Adrenal gland (tissue), 19 donors: ENCODE measurements at places on chromosomes 1 and 21.
A peak's percentile ranks its signal among the peaks of the same experiment; 100 is the strongest.

- no peak for DNase-seq
These were observed 139.3 kb downstream of the C1orf94 start for GRCh38 chr1:34315974-34316373.

DNA sequence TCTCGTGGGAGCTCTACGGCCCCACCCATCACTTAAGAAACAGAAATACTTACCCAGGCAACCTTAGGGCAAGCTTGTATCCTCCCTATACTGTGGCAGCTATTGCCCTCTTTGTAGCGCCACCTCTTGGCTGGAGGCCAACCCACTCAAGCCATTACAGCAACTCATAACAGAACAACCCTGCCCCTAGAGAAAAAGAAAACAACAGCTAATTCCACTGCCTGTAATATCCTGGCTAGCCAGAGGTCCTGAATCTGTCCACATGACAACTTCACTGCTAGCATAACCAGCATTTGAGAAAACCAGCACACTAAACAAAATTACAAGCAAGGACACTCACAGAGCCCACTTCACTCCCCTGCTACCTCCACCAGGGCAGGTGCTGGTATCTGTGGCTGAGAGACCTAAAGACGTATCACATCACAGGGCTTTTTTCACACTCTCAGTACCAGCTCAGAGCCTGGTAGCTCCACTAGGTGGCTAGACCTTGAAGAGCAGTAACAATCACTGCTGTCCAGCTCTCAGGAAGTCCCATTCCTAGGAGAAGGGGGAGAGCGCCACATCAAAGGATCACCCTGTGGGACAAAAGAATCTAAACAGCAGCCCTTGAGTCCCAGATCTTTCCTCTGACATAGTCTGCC lies 14.5 kb upstream of the MX1 start:
- no peak for DNase-seq

- no peak for DNase-seq
These were observed 233.8 kb downstream of the RHOU start for GRCh38 chr1:228968891-228969606.

GRCh38 chr1:207565546-207566468 lies 69.8 kb downstream of the CR1 start:
- DNase-seq, result peak; percentile 8

- DNase-seq, result no peak
These were observed 39.0 kb upstream of the PDE9A start for GRCh38 chr21:42614396-42614795.

DNA sequence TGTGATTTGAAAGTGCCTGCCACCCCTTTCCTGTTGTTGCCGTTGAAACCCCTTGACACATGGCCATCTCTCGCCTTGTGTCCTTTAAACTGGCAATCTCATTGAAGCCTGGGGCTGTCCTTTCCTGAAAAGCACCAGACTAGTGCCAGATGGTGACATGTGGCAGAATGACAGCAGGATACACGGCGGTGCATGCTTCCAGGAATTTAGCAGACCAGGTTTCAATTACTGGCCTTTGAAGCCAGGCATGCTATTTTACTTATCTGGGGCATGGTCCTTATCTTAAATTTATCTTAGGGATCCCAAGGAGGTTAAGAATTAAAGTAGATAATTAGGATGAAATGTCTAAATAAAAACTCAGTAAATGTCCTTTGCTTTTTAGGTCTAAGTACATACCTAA lies 15.2 kb downstream of the PLPPR4 start:
- DNase-seq, result no peak

DNA sequence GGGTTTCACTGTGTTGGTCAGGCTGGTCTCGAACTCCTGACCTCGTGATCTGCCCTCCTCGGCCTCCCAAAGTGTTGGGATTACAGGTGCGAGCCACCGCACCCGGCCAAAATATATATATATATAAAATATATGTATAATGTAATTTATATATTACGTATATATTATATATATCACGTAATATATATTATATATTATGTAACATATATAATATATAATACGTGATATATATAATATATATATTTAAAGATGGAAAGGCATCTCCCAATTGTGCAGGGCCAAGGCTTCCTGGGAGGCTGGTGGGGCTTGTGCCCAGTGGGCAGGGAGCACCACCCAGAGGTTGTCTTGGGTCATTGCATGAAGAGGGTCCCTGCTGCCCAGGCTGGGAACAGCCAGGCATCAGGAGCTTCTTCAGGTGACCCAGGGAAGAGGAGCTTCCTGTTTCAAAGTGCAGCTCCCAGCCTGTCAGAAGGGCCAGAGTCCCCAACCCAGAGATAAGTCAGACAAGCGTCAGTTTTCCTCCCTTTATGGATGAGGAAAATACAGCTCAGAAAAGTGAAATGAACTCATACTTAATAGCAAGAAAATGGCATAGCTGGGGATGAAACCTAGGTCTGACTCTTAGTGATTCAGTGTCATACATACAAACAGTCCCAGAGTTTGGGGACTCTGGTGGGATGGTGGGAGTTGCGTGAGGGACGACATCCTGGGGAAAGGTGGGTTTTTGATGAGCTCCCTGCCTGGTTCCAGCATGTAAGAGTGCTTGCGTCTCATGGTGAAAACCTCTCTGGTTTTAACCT lies 12.0 kb downstream of the UBE2Q1 start:
- peak; percentile 76 for DNase-seq

- DNase-seq, result no peak
These were observed 21.2 kb downstream of the KDM4A start for GRCh38 chr1:43671193-43671592.

- DNase-seq, result peak; percentile 37
These were observed 49.6 kb downstream of the OSBPL9 start for GRCh38 chr1:51666478-51666877.

- no peak for DNase-seq
These were observed 41.1 kb downstream of the CACHD1 start for GRCh38 chr1:64511044-64511443.

DNA sequence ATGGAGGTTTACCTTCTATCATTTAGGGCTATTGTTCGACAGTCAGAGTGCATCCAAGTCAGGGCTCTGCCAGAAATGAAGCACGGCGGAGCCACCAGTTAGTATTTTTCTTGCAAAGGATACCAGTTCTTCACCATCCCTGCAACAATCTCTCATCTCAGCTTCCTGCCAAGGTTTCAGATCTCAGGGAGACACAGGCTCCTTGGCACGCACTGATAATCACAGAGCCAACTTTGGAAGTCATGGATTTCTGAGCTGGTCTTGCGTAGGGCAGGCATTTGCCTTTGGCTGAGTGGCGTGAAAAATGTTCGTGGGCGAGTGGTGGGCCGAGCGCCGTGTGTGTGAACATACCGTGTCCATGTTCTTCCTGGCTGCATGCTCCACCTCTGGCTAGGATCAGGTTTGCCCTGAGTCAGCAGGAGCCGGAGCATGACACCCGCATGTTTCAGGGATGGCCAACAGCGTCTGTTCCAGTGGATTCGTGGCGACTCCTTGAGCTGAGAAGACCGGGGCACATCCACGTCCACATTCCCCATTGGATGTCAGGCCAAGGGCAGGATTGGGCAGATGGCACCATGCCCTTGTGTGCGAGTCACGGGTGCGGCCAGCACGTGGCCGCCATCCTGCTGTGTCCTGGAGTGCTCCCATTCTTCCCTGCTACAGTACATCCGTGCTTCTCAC lies 118.5 kb upstream of the C1orf174 start:
- no peak for DNase-seq

DNA sequence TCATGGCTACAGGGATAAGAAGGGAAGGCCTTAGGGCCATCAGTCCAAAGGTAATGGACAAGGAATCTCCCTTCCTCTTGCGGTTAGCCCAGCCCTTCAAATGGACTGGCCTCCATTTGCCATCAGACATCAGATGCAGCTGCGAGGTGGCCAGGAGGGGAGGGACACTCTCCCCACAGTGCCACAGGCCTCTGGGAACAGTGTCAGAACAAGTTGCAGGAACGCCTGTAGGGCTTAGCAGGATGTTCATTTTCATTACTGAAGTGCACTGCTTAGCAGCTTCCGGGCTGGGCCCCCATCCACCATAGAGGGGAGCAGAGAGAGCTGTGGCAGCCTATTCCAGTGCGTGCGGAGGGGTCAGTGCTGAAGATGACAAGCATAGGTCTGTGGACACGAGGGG lies 127.5 kb downstream of the GALNT2 start:
- DNase-seq, result no peak

DNA sequence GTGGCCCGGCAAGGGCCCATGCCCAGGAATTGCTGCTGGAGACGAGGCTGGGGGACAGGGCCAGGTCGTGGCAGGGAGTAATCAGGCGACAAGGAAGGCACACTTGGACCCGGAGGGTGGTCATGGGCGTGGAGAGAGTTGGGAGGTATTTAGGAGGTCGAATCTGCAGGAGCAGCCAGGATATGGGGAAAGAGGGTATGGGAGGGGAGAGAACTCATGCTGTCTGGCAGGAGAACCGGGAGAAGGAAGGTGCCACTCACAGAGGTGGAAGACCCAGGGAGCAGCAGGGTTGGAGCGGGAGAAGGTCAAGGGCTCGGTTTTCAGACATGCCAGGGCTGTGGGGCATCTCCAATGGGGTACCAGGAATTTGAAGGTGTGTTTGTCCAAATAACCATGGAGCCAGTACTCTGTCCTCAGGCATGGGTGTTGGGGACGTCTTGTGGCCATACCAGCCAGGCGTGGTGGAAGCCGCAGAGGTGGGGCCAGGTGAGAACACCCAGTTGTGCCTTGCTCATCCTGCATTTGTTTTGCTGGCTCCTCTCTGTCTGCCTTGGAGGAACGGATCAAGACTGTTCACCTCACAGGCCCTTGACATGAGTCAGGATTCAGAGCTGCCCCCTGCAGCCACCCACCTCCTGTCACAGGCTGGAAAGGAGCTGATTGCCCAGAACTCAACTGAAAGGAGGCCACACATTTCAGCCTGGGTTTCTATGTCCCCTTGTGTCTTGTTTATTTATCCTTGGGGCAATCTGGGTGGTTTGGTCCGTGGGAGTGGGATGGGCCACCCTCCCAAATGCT lies 111.6 kb downstream of the SPSB1 start:
- no peak for DNase-seq

- no peak for DNase-seq
These were observed 11.7 kb upstream of the ECE1 start for GRCh38 chr1:21301794-21302440.

GRCh38 chr1:177945943-177946650 lies 23.8 kb downstream of the SEC16B start:
- no peak for DNase-seq

DNA sequence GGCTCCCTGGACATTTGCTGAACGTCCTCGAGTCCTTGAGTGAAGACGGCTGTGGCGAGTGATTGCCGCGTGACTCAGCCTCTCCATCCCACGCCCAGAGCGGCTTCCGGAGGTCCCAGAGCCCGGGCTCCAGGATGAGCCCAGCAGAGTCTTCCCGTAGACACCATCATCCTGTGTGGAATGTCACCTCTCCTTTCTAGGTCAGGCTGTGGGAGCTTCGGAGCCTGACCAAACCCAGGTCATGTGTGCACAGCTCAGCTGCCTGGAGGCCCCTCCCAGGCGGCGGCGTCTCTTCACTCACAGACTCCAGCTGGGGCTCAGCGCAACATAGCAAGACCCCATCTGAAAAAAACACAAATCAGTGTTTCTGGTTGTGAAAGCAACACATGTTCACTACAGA lies 38.2 kb downstream of the PRKCZ start:
- peak; percentile 74 for DNase-seq

DNA sequence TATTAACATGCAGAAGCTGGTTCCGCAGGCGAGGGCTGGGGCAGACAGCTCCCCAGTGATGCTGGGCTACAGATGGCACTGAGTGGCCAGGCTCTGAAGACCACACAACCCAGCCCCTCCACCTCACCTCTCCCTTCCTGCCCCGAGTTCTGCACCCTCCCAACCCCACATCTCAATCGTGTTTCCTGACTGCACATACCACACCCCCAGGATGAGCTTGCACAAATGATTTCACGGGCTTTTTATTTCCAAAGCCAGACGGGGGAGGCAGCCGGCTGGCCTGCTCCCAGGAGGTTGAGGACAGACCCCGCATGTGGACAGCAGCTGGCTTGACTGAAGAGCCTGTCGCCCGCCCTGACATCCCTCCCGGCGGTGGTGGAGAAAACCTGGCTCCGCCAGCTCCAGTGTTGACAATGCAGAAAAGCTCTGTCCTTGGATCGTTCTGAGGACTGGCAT lies 21.4 kb upstream of the ALDH4A1 start:
- no peak for DNase-seq

DNA sequence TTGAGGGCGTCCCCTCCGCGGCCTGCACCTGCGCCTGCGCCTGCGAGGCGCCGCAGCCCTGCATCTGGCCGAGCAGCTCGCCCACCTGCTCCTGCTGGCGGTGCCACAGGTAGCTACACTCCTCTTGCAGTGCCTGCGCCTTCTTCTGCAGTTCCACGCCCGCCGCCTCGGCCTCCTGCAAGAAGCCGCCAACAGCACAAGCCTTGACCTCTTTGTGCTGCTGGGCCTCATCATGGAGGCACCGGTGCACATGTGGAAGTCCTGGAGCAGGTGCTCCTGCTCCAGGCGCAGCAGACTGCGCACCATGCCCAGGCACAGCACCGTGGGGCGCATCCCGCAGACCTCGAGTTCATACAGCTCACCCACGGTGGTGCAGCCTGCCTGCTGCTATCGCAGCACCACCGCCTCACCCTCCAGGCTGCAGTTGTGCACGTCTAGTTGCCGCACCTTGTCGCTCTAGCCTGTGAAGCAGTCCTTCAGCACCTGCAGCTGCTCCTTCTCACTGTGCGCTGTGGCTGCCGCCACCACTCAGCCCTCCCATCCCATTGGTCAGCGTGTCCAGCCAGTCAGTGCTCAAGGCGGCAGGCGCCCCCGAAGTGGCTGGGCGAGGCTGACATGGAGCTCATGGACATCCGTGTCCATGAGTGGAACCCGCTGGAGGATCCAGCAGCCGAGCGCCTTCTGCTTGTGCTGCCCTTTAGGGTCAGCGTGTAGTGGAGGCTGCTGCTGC lies 12.2 kb upstream of the CD2 start:
- no peak for DNase-seq

DNA sequence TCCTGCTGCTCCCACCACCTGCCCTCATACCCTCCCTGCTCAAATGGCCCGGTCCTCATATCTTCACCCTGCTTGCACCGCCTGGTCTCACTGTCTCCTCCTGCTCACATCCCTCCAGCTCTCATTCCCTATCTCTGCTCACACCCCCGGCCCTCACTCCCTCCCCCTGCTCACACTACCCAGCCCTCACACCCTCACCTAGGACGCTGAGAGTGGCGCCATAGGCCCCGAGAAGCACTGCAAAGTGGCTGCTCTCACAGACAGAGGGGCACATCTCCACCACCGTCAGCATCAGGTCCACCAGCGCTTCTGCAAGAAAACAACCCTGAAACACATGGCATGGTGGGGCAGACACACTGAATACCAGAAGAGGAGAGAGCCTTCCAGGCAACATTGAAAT lies 38.6 kb downstream of the MRAP start:
- no peak for DNase-seq
